Osteoblast (primary cell): ENCODE measurements at places on chromosomes 4 and X. TPM values are rescaled to one million over a fixed set of nuclear protein-coding genes. Genes with fewer than 3 reads are reported as not detected.

GRCh38 chrX:15748841-15749240 lies 10.8 kb downstream of the CA5B start:
- DNase-seq: no peak
- H3K4me3 ChIP-seq: no peak overlapping the region
- no peaks in the 10 kb centered on the region for H3K27me3 ChIP-seq
- peaks cover 23% of the 10 kb centered on the region for H3K4me1 ChIP-seq
- no peaks in the 10 kb centered on the region for H3K36me3 ChIP-seq

Gene CHST7
- total RNA-seq: 6.5 and 8.0 TPM in 2 replicates

DNA sequence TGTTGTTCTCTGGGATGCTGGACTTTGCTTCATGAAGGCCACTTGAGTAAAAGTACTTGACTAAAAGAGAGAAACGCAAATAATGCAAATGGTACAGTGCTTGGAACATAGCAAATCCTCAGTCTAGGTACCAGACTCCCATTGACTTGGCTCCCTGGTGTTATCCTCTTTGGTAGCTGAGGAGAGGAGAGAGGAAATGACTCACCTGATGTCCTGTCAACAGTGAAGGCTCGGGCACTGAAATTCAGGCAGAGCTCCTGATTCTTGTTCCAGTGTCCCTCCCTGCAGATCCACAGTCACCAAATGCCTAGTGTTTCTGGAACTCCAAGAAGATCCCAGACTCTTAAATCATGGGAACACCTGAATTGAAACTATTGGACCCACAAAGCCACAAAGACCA lies 22.5 kb upstream of the TCEAL4 start:
- DNase-seq: no peak
- no peaks in the 10 kb centered on the region for H3K36me3 ChIP-seq
- no peak overlapping the region for H3K27ac ChIP-seq
- peaks cover 7% of the 10 kb centered on the region for H3K27me3 ChIP-seq
- peaks cover 4% of the 10 kb centered on the region for H3K4me1 ChIP-seq
- H3K4me3 ChIP-seq: no peak overlapping the region

Gene F8A2
- total RNA-seq: not detected in 2 replicates

- H3K27ac ChIP-seq: no peak overlapping the region
- no peaks in the 10 kb centered on the region for H3K36me3 ChIP-seq
- H3K27me3 ChIP-seq: no peaks in the 10 kb centered on the region
- H3K4me3 ChIP-seq: no peak overlapping the region
- H3K4me1 ChIP-seq: no peaks in the 10 kb centered on the region
Observed at GRCh38 chrX:119695535-119696050, 2.6 kb upstream of the SEPTIN6 start.
